Stimulated activated CD4-positive, alpha-beta T cell treated with anti-CD3 and anti-CD28 coated beads, Interleukin-4, amount 100 ng/mL, for 1 hour (primary cell): ENCODE measurements at places on chromosomes 13 and 19.

DNA sequence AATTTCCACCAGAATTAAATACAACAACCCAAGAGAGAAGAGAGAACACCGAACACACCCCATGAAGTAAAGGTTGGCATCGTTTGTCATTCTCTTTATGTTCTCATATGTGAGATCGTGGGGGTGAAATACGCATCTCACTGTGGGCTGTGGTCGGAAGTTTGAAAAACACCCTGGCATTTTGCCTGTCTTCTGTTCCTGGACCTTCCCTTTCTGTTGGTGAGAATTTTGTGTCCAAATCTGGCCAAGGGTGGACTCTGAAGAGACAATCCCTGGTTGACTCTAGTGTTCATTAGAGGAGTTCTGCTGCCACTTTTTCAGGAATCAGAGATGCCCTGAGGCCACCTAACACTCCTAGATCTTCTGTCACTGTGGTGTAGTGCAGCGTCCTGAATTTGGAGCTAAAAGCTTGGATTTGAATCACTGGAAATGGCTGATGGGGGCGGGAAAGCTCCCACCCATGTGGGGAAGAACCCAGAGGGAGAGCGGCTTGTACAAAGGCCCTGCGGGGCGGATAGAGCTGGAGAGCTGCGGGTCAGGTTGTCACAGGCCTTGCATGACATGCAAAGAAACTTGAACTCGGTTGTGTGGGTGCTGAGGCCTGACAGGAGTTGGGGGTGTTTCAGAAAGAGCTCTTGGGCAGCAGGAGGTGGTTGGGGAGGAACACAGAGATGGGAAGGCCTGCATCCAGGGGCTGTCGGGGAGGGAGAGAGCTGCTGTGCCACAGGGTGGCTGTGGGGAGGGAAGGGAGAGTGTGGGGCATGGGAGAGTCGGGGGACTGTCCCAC lies 11.1 kb upstream of the SPATA13 start:
- no peak for DNase-seq

DNA sequence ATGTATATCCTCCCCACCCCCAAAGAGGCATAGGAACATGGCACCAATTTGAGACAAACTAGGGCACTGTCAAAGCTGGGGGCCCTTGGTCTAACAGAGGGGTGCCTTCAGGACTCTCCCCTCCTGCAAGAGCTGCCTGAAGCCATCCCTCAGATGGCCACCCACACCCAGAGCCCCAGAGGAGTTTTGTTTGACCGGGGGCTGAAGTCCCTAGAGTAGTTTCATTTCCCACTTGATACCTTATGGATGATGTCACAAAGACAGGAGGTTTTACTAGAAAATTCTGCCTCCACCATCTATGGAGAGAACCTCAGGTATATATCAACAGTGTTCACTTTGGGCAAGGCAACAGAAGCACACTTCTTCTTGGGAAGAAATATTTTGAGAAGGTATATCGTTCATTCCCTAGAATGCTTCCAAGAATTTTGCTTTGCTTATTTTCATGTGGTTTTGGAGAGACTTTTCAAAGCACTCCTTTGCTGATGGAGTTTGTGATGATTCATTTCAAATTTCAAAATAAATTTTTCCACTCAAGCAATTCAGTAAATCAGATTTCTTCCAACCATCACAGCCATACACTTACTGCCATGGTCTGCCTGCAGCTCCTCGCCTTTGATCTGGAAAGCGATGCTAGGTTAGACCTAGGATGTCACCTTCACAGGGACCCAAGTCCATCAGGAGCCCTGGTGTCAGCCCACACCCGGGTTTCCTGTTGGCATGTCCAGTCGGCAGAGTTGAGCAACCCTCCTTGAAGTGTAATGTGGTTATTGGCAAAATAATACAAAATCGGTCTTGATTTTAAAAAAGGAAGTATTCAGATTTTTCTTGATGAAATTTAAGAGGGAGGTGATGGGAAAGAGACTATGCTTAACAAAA lies 207.0 kb downstream of the SHISA2 start:
- no peak for DNase-seq

DNA sequence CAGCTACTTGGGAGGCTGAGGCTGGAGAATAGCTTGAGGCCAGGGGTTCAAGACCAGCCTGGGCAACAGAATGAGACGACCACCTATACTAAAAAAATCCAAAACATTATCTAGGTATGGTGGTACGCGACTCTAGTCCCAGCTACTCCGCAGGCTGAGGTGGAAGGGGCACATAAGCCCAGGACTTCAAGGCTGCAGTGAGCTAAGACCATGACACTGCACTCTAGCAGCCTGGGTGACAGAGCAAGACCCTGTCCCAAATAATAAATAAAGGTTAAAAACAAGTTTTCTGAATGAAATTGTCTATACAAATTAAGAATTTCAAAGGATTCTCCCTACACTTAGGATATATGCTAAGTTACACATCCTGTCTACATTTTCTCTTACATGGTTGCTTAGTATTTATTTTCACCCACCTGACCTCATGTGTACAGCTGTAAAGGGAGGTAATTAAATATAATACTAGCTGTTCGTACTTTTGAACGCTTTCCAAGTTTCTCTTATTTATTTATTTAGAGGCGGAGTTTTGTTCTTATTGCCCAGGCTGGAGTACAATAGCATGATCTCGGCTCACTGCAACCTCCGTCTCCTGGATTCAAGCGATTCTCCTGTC lies 1.6 kb downstream of the SLC25A30 start:
- DNase-seq = no peak

GRCh38 chr19:15468675-15469512 lies 4.5 kb upstream of the RASAL3 start:
- no peak for DNase-seq

DNA sequence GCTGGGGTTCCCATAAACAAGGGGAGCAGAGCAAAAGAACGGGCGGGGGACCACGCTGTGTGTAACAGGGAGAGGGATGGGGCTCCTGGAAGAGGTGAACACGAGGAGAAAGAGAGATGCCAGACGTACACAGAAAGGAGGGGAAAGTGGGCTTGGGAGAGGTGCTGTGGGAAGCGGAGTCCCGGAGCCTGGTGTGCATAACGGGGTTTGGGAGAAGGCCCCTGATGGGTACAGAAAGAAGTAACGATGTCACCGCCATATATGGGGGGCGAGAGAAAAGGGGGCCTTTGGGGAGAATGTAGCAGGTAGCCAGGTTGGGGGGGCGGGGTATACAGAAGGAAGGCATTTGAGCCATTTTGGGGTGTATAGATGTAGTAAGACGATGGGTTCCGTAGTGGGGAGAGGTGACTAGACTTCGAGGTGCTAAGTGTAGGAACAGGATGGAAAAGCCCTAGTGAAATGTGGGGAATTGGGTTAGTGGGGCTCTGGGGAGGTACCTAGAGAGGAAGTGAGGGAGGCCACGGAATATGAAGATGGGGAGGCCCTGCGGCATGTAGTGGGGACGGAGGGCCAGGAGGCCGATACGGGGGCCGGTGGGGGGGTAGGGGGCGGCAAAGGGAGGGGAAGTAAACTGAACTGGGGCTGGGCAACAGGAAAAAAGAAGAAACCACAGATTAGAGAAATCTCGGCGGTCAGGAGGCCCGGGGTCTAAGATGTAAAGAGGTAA lies 787 bp downstream of the ZNF580 start:
- no peak for DNase-seq

GRCh38 chr19:17424743-17425365 lies 5.0 kb downstream of the MVB12A start:
- DNase-seq = no peak

DNA sequence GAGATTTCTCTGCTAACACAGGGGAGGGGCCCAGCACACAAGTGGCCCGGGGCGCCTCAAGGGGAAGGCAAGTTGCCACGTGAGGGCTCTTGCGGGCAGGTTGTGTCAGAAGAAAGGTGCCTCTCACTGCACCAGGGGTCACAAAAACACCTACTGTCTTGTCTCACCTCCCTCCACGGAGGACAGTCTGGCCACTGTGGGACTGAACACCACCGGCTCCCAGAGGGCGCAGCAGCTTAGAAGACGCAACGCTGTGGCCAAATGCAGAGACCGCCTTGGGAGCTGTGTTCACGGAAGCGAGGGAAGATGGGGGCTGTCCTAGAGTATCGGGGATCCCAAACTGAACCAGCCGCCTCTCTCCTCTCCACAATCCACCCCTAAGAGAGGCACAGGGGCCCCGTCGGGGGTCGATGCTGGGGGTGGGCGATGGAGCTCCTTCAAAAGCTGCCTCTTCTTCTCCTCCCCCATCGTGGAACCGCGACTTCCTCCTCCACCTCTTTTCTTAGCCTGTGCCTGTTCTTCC lies 177.5 kb downstream of the FOXO1 start:
- DNase-seq = no peak

- DNase-seq = no peak
Observed at GRCh38 chr13:75873494-75873893, 237.4 kb downstream of the LMO7 start.

- DNase-seq = no peak
Observed at GRCh38 chr13:36163286-36163685, 32.1 kb upstream of the DCLK1 start.

- DNase-seq = no peak
Observed at GRCh38 chr13:96991072-96991471, 3.2 kb downstream of the OXGR1 start.

DNA sequence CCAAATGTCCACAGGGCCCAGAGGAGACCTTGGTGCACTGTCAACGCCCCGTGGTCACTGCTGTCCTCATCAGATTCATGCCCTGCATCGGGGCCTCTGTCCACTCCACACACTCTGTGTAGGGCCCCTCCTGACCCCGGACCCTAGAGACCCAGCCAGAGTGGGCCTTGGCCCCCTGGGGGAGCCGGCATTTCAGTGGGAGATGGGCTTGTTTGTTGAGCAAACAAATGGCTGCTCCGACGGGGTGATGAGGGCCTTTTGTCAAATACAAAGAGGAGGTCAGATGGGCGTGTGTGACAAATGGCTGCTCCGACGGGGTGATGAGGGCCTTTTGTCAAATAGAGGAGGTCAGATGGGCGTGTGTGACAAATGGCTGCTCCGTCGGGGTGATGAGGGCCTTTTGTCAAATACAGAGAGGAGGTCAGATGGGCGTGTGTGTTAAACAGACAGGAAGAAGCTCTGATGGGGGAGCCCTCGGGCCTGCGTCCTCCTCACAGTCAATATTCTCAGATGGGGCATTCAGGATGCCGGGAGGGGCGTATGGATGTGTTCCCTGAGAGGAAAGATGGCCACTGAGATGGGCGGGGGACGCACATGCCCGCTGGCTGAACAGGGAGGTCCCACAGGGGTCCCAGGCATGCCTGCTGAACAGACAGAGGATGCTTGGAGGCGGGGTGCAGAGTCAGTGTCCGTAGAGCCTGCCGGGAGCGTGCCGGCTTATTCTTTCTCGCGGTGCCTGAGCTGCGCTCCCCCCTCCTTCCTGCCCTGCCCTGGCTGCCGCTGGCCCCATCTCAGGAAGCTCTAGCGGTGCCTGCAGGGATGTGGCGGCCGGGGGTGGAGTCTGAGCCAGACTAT lies 36.3 kb downstream of the SMIM24 start:
- no peak for DNase-seq

- DNase-seq = no peak
Observed at GRCh38 chr13:110911880-110912279, 3.0 kb downstream of the ANKRD10 start.

DNA sequence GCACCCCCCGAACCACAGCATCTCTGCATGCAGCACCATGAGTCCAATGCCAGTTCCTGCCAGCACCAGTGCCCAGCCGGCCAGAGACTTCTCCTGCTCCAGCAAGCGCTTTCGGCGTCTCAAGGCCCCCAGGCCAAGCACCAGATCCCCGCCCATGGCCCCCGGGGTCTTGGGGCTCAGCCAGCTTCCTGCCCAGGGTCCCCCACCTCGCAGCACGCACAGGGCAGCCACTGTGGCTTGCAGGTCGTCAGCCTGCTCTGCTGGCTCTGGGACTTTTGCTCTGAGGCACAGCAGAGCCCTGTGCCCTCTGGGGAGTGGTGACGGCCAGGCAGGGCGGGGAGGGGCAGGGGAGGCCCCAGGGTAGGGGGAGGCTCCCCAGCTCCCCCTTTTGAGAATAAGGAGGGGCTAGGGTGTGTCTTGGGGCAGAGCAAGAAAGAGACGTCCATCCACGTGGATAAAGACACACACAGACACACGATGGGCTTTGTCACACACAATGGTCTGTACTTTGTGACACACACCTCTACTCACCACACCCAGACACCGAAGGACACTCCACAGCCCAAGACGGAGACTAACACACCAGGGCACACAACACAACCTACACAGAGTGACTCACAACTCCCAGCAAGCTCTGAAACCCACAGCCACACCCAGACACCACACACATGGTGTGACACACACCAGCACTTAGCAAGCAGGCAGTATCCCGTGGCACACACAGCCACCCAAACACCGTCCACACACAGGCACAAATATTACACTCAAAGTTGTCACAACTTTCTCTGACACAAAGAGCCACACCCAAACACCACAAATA lies at the start of gene KCNN4:
TSS of gene KCNN4 (minus strand) at position 268 of the 820 bp plus-strand sequence. CDS start at position 156, 112 bp downstream.
- peak; percentile 74 for DNase-seq

- no peak for DNase-seq
Observed at GRCh38 chr13:31930901-31931522, 100.6 kb upstream of the FRY start.

GRCh38 chr19:47253467-47253881 lies 2.9 kb upstream of the CCDC9 start:
- DNase-seq = no peak

DNA sequence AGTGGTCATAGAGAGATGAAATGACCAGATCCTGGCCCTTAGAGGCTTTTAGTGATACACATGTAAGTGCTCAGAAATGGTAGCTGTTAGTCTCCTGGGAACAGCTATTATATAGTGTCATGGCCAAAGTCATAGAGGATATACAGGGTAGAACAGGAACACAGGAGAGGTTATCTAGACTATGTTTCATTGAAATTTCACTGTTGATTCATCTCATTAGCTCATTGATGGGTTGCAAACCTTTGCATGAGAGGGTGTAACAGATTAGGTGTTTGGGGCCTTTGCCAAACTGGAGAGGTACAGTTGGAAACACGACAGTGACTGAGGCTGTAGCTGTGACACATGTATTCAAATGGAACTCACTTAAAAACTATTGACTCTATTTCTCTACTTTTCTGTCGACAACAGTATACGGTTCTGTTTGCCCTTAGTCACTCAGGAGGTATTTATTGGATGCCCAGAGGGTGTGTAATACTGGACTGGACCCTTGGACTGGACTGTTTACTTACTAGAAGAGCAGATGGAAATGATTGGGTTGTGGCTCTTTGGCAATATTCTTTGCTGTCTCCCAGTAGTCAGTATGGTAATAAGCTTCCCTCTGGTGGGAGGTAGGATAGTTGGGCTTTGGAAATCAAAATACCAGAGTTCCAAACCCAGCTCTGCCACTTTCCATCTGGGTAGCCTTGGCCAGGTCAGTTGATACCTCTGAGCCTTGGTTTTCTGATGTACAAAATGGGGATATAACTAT lies 29.8 kb downstream of the ARHGAP35 start:
- DNase-seq = no peak
